ENCODE measurements at places on chromosomes 4 and X. TPM values are rescaled to one million over a fixed set of nuclear protein-coding genes. Genes with fewer than 3 reads are reported as not detected.

The PDZD4 gene
- 21.0 TPM for total RNA-seq

The CENPC gene
- total RNA-seq = 18.3 TPM

The ATP1B4 gene
- not detected for total RNA-seq

The EDA gene
- total RNA-seq = 4.8 TPM

The SLC25A43 gene
- 14.0 TPM for total RNA-seq

The RAB33A gene
- total RNA-seq = 7.4 TPM

The RXFP1 gene
- 7.8 TPM for total RNA-seq

The PABPC1L2A gene
- not detected for total RNA-seq

The GABRA4 gene
- not detected for total RNA-seq

The RIBC1 gene
- total RNA-seq = 0.19 TPM

The RHOXF2B gene
- not detected for total RNA-seq

The CTAG1B gene
- total RNA-seq = not detected

The PROM1 gene
- total RNA-seq = not detected

The PNCK gene
- total RNA-seq = 41.1 TPM

The UGT2A1 gene
- not detected for total RNA-seq

The ENPEP gene
- total RNA-seq = 5.7 TPM

The HTN1 gene
- not detected for total RNA-seq
